Cardiac septum (tissue), 1 donor: ENCODE measurements at places on chromosomes 2 and 18.

- DNase-seq = no peak
Measured at GRCh38 chr2:173653432-173653805, 298.7 kb downstream of the CDCA7 start.

DNA sequence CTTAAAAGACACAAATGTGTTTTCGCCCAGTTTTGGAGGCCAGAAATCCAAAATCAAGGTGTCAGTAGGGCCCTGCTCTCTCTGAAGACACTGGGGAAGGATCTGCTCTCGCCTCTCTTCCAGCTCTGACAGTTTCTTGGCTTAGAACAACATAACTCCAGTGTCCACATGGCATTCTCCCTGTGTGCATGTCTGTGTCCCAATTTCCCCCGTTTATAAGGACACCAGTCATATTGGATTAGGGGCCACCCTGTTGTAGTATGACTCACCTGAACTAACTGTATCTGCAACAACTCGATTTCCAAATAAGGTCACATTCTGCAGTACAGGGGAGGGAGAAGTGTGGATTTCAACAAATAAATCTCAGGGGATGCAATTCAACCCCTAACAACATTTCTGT lies 263.2 kb downstream of the SS18 start:
- no peak for DNase-seq

GRCh38 chr2:205660521-205661124 lies 21.7 kb upstream of the NRP2 start:
- DNase-seq = no peak

DNA sequence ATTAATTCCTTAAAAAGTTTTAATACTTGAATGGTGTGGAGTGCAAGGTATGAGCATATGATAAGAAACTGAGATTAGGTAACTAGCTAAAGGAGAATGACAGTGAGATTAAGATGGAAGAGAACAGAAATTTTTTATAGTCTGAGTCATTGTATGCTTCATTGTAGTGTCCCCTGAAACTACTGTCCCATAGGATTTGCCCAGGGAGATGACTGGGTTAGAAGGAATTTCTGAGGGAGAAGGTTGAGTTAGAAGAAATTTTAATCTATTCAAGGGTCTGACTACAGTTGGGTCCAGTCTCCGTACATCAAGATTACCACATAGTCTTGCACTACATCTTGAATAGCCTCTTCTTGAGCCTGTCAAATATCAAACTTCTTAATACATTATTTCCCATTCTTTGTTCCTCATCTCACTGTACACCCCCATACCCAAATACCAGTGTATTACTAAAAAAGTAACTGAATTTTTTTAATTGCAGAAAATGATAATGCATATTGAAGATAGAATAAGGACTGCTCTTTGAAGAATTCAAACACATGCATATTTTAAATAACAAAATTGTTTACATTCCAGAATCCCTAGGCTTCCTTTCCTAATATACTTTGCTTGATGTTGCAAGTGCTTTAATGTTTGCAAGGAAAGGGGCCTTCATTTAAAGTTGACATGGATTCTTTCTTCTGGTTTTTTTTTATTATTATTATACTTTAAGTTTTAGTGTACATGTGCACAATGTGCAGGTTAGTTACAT lies 314.3 kb upstream of the COL3A1 start:
- DNase-seq = no peak
